Naive thymus-derived CD8-positive, alpha-beta T cell (primary cell): ENCODE measurements at places on chromosomes 1 and 21.

GRCh38 chr1:164638492-164639202 lies 79.7 kb downstream of the PBX1 start:
- no peak for DNase-seq

- no peak for DNase-seq
Measured at GRCh38 chr1:91741301-91741700, 144.7 kb downstream of the TGFBR3 start.

DNA sequence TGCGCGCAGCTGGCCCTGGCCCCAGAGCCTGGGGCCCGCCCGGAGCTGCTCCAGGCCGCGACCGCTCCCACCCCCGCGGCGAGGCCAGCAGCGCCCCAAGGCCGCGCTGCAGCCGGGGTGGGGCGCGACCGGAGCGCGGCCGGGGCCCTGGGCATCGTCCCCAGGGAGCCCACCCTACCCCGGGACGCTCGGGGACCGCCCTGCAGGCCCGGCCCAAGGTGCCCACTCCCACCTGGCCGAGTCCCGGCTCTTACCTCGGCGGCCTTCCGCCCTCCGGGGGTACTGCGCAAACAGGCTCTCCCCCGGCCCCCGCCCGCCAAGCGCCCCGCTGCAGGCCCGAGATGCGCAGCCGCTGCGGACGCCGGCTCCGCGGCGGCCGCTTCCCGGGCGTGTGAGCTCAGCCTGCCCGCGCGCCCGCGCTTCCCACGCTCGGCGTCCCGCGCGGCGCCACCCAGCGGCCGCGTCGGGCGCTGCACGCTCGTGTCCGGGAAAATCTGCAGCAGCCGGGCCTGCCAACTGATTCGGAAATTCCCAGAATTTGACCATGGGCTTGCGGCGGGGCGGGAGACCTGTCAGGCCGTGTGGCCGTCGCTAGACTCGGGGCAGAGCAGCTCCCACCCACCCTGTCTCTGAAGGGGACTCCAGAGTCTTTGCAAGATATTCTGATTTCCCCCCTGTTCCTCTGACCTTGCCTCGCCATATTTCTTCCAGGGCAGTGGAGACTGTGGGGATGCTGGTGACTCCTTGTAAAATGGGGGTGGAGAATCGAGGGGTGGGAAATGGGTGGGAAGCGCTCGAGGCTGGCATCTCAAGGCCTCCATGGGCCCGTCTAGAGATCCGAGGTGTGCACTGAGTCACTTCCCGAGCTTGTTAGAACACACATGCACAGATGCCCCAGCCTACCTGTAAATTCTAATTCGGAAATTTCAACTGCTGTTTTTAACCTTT lies 41.9 kb downstream of the CD34 start:
- peak; percentile 64 for DNase-seq

DNA sequence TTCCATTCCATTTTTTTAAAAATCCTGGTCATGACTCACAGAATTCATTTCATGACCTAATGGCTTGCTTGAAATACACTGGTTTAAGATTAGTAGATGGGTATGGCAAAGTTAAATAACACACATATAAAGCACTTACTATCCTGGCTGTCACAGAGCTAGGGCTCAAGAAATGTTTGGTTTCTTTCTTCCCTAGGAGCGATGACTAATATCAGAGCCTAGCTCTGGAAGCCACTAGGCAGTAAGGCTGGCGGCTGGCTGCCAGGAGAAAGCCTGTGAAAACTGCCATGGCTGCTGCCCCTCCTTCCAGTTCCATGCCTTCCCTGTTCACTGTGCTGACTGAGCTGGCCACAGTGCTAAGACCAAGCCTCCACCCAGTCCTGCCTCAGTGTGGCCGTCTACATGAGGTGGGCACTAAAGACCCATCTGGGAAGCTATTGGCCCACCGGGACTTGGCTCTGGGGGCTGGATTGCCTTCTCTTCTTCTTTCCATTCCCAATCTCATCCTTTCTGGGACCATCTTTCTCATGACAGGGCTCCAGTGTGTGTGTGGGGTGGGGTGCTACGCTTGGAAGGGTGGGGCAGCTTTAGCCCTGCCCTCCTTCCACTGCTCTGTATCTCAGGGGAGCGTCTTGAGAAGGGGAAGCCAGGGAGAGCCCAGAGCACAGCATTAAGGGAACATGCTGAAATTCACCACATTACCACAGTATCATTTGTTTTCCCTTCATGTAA lies 10.8 kb upstream of the ASCL5 start:
- DNase-seq, result no peak

DNA sequence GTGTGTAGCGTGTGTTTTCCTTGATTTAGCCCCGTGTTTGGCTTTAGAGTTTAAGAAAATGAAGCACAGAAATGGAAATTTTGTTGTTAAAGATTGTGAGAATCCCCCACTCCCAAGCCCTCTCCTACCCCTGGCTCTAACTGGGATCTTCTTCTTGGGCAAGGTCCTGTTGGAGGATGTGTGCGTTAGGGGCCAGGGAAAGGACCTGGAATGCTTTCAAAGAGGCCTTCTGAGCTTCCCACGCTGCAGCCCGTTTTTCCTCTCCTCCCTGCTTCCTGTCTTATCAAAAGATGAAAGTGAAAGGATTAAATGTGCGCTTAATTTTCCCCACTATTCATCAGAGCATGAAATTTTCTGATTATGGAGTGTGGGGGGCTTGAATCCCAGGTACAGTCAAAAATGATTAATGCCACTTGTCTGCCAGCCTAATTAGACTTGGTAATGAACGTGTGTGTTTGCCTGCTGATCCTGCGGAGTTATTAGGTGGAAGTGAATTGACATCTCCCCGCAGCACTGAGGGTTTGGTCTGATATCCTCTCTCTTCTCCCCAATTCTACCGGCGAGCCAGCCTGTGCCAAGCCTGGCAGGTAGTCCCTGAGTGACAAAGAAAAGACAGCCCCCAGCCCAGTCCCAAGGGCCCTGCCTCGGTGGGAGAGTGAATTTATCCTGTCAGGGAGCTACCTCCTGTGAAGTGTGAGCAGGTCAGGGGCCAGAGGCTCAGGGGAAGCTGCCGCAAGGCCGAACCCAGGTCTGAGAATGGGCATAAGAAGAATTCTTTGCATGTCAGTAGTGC lies 4.9 kb downstream of the RASSF5 start:
- no peak for DNase-seq

DNA sequence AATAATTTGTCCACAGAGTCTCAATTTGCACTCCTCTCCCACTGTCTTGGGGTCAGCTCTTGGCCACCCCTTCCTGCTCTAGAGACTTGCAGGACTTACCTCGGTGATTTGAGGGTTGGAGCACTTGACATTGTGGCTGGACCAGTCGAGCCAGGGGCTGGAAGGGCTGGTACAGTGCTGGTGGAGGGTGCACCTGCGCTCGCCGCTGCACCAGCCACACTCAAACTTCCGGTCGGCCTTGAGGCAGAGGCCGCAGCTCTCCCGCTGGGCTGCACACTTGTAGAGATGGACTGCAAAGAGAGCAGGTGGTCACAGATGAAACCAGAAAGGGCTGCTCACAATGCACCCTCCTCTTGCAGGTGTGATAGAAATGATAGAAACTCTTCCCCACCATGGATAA lies 165.0 kb downstream of the PLXNA2 start:
- DNase-seq, result no peak

DNA sequence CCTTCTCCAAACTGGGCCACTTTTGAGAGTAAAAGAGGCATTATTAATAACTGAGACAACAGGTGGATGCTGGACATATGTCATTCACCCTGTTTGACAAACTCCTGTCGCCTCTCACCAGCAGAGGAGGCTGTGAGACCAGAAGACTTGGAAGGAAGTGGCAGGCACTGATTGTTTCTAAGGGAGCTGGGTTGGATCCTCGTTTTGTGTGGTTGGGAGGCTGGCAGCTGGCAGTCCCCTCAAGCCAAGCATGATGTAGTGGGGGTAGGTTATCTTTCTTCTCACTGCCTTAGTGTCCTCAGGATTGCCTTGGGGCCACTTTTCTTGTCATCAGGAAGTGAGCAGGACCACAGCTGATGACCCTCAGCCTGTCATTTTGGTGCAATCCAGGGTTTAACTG lies 86.5 kb upstream of the KCNJ15 start:
- no peak for DNase-seq

DNA sequence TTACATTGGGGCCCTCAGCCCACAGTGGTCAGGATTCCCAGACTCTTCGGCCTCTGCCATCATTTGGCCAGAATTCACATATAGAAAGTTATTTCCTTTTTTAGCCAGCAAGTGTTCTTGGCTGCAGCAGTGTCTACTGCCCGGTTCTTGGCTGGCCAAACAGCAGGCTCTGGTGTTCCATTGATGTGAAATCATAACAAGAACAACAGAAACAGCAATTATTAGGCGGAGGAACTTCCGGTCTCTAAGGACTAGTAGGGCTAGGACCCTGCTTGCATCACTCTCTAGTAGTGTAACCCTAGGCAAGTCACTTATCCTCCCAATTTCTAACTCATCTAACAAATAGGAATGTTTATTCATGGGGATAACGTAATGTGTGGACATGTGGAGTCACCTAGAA lies 8.7 kb upstream of the GJA5 start:
- no peak for DNase-seq

DNA sequence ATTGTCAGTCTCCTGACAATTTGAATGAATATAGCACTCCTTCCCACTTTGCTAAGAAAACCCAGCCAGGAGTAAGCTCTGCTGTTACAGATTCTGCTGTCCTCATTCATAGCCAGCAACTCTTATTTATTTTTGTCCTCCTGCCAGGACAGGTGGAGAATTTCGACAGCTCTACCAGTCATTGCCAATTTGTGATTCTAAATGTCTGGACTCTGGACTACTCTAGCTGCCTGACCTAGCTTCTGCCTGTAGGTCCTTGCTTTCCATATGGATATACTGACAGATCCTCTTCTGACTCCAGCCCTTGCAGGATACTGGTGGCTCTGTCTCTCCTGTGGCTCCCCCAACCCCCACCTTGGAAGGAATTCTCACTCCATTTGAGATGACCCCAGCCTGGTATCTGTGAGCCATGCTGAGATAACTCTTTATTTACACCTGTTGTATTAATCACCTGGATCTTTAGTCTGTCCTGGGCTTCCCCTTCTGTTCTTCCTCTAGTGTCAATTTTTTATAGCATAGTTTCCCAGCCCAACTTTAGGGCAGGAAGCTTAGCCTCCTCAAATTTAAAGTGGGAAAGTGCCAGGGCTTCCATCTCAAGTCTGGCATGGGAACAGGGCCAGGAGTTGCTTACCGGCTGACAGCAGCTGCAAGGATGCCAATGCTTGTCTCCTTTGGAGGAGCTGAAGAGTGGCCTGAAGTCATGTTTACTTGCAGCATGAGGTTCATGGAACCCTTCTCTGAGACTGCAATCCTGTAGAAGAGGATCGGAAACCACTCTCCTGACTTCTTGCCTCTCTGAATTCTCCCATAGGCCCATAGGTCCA lies 6.7 kb downstream of the PM20D1 start:
- no peak for DNase-seq

DNA sequence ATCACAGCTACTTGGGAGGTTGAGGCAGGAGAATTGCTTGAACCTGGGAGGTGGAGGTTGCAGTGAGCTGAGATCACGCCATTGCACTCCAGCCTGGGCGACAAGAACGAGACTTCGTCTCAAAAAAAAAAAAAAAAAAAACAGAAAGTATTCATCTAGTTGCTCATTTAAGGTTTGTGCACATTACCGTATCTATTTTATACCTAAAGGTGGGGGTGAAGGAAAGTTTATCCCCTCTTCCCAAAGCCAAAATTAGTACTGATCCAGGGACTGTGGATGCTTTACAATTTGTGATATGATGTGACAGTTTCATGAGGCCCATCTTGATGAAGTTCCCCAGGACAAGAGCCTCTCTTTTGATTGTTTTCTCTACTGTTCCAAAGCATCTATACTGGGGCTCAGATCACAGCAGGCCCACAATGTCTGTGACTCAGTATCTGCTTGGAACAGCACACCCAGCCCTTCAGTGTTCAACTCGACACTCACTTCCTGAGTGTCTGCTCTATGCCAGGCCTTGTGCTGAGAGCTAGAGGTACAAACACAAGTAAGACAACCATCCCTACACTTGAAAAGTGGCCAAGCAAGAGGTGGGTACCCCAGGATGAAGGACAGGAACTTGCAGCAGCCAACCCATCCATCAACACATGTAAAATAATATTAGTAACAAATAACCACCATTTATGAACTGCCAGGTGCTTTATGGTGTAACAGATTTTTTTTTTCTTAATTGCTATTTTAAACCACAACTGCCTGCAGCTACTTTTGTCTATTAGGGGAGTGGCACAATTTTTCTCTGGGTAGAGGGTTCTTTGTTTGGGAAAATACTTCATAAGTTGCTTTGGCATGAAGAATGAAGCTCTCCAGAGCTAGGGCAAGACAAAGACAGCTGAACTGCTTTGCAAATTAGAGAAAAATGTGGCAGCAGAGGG lies 29.0 kb upstream of the KHDRBS1 start:
- DNase-seq, result no peak

DNA sequence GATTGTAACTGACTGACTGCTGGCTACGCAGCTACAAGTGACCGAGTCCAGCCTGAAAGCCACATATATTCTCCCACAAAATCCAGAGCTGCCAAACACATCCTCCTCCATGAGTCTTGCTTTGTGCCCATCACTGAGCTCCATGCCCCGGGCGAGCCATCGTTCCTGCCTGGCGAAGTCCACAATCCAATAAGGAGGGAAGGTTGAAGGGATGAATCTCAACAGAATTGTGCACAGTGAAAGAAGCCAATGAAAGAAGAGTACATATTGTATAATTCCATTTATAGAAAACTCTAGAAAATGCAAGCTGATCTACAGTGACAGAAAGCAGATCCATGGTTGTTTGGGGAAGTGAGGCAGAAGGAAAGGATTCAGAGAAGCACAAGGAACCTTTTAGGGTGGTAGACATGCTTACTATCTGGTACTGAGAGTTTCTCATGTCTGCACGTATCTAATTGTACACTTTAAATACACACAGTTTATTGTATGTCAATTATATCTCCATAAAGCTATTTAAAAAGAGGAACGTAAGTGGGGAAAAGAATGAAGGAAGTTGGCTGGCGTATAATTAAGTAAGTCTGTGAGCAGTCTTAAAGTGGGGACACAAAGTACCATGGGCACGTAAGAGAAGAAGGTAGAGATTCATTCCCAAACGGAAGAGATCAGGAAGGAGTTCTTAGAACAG lies 115.9 kb upstream of the JUN start:
- DNase-seq, result no peak

GRCh38 chr1:54241364-54241763 lies 41.4 kb downstream of the MRPL37 start:
- no peak for DNase-seq

DNA sequence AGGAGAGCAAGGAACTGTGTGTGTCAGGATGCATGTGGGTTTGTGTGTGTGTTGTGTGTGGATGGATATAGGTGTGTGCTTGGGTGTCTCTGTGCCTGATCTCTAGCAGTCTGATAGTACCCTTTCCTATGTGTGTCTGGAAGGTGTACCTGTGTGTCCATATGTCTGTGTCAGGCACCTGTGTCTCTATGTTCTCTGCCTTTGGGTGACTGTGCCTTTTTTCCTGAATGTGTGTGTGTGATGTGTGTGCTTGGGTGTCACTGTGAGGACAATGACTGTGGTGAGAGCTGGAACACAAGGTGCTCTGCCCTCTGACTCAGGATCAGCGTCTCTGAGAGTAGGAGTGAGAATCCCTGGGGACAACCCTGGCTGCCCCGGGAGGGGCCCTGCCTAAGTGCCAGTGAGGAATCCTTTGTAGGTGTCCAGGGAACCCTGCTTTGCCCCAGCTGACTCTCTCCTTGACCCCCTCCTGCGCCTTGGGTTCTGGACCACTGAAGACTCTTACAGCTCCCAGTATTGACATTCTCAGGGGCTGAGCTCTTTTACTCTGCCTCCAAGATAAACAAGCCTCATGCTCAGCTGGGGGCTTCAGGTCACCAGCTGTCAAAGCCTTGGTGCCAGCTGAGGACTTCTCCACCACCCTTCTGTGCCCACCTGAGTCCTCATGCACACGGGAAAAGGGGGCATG lies 735 bp upstream of the EFNA3 start:
- no peak for DNase-seq
